Regular cardiac myocyte (primary cell): ENCODE measurements at places on chromosomes 1 and 21. TPM values are rescaled to one million over a fixed set of nuclear protein-coding genes. Genes with fewer than 3 reads are reported as not detected.

The VTCN1 gene
- total RNA-seq, result not detected in 2 replicates

The FOXO6 gene
- under 0.01 TPM in 1 of 2 replicates, not detected in the other for total RNA-seq

The COL8A2 gene
- total RNA-seq, result 0.58 and 2.0 TPM in 2 replicates

The SLC25A34 gene
- total RNA-seq, result 0.28 and 0.38 TPM in 2 replicates

The OR2T11 gene
- total RNA-seq, result not detected in 2 replicates
